ENCODE measurements at places on chromosomes 5 and 9.

DNA sequence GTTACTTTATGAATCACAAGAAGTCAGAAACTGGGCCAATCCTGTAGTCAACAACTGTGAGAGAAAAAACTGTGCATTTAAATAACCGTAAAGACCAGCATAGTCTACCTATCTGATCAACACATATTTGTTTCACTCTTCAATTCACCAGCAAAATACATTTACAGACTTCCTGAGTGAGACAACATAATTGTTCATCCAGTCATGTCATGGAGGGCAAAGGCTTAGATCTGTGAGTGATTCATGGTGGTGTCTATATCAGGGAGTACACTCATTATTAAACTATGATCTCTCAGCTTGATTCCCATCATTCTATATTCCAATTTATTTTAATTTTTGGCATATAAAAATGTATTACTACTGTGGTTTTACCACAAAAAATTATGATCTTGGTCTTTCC is 694.6 kb downstream of the DNAH5 start:
- DNase-seq, result no peak

GRCh38 chr5:148659641-148660345 is 5.5 kb upstream of the HTR4 start:
- DNase-seq, result peak; percentile 21

DNA sequence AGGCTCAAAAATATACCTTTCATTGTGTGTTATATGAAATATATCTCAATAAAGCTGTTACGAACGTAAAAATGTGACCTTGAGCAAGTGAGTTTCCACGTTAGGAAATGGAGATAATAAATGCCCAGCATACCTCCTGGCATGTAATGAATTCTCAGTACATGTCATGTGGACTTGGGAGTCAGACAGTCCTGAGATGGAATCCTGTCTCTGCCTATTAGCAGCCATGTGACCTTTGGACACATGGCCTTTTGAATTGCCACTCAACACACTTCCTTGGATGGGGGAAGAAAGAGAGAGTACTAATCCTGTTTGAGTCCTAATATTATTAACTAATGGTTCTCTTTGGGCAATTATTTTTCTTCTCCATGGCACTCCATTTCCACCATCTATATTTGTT is 25.7 kb downstream of the TRIM32 start:
- no peak for DNase-seq

DNA sequence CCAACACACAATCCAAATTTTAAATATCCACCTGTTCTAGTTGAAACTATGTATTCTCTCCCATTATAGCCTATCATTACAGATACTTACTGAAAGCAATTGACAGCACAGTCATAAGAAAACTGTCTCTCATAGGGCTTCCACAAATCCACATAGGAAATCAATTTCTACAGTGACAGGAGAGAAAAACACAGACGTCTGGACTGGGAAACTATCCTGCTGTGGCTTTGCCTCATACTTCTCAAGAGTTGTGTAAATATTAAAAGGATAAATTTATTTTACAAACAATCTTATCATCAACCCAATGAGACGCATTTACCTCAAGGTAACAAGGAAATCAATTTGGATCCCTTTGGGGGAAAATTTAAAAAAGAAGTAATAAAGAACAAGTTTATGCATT is 517.5 kb downstream of the EFNA5 start:
- DNase-seq, result no peak

GRCh38 chr9:108269371-108269770 is 586.4 kb downstream of the ACTL7B start:
- DNase-seq, result no peak

- DNase-seq, result no peak
Measured at GRCh38 chr9:87446527-87446926, 51.1 kb upstream of the DAPK1 start.

DNA sequence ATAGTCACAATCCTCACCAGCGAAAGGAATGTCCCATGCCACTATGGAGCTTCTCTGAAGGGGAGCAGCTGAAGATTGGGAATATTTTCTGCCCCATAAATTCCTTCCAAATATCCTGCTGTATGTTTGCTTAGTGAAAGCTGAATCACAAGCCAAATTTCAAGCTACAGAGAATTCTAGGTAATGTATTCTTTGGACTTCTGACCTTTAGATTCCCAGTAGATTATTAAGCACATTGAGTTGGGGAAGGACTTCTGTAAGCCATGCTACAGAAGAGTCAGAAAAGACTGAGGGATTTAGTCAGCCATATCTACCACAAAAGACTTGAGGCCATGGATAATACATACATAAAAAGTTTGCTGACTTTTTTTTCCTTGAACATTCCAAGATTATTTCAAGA is 1342.0 kb upstream of the NUDT12 start:
- DNase-seq, result no peak

- no peak for DNase-seq
Measured at GRCh38 chr5:79001471-79001870, 16.4 kb upstream of the ARSB start.

- no peak for DNase-seq
Measured at GRCh38 chr9:127762111-127762676, 16.3 kb downstream of the SH2D3C start.

- DNase-seq, result no peak
Measured at GRCh38 chr5:135814316-135814715, 20.1 kb upstream of the SLC25A48 start.

DNA sequence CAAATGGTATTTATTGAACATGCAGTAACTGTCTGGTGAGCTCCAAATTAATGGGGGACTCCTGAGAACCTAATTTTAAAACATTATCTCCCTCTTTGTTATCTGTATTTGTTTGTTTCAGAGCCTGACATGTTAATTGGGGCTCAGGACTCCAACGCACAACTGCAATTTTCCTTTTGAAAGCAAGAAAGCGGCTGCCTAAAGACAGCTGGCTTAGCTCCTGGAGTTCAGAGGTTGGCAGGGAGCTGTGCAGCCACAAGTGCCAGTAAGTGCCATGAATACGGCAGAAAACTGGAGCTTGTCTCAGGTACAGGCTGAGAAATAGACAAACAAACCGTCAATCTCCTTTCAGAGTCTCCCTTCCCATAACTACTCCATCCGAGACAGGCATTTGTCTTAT is 80.9 kb downstream of the PPP2R2B start:
- peak; percentile 57 for DNase-seq

All from NCI-H524 (cell line).